Stimulated activated CD8-positive, alpha-beta memory T cell treated with anti-CD3 and anti-CD28 coated beads, Interleukin-7, amount 100 ng/mL, for 1 hour (primary cell): ENCODE measurements at places on chromosomes 3 and 15.

DNA sequence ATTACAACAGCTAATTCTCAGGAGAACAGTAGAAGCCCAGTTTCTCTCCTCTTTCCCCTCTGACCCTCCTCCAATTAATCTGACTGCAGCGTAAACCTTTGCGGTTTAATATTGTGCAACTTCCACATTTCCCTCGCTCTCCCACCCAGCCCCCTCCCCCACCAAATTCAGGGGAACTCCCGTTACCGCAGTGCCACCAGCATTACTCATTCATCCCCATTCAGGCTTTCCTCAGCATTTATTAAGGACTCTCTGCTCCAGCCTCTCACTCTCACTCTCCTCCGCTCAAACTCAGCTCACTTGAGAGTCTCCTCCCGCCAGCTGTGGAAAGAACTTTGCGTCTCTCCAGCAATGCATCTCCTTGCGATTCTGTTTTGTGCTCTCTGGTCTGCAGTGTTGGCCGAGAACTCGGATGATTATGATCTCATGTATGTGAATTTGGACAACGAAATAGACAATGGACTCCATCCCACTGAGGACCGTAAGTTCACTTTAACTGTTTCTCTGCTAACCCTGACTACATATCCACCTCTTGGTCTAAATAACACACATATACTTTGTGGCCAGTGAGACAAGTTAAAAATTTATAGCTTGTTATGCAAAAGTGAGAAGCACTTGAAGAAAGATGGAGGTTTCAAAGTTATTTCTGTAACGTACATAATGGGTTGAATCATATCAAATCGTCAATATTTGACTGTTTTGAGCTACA, at the start of gene PTX3:
PTX3 (plus strand) TSS at position 268 of the 709 bp plus-strand sequence; CDS start at position 352, 84 bp downstream.
- no peak for DNase-seq

GRCh38 chr15:99932676-99933402, 199.6 kb upstream of the LYSMD4 start:
- DNase-seq: no peak

GRCh38 chr15:81268881-81269601, 54.9 kb downstream of the STARD5 start:
- DNase-seq: no peak

DNA sequence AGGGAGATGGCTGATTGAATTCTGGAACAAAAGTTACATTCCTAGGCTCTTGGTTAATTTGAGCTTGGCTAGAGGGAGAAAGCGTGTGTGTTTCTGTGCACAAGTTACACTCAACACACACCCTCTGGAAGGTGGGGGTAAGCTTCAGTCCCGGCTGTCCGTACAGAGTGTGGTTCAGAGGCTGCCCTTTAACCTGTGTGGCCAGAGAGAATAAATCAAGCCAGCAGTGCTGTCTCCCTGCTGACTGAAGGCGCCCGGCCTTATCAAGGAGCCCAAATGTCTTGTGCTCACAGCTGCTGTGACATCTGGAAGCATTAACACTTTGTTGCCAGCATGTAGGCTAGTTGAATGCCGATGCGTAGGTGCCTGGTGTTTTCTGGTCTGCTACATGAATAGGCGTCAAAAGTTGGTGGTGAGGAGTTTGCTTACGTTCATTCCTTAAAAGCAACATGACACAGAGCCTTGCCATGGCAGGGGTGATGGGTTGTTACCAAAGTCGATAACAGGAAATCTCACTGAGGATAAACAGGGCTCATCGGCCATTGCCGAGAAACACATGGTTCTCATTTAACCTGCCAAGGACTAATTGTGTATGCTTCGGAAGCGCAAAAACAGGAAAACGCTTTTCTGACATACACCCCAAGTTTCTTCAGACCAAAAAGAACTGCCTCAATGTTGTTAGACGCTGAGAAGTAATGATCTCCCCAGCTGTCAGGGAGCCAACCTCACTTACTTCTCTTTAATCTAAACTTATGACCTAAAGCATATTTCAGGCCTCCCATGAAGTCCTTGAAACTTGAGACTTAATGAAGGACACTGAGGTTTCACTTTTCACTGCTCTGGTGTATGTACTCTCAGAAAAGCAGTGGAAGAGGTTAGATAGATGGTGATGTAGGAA, 95.8 kb upstream of the CTDSPL start:
- no peak for DNase-seq

DNA sequence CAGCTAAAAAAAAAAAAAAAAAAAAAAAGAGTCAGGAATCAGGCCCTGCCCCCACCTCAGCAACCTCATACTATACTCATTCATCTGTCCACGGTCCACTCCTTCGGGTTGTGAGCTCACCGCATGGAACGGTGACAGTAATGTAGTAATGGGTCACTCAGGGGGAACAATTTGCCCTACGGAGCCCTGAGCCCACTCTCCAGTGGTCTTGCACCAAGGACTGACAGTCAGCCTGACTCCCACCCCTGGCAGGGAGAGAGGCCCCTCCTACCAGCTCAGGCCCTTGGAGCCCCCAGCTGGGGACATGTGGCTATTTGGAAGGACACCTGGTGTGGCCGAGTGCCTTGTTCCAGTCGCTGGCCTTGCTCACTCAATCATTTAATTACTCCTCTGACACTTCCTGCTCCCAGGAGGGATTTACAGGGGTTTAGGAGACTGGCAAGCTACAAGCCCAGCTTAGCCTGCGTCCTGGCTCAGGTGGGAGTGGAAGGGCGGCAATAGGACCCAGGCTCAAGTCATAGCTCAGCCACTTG, 19.9 kb upstream of the CACNA2D2 start:
- no peak for DNase-seq

DNA sequence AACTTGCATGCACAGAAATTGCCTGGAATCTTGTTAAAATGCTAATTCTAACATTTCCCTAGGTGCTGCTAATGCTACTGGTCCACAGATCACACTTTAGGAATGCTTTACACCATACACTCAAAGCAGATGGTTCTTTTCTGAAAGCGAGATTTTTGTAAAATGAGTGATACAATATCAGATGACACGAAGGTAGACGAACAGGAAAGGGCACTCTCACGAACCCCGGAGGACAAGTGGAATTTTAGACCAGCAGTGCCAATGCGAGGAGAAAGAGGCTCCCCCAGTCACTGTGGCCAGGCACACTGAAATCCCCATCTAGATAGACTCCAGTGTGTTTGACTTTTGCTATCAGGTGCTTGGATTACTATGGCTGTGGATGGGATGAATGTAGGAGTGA, 21.0 kb downstream of the FAIM start:
- DNase-seq: no peak

DNA sequence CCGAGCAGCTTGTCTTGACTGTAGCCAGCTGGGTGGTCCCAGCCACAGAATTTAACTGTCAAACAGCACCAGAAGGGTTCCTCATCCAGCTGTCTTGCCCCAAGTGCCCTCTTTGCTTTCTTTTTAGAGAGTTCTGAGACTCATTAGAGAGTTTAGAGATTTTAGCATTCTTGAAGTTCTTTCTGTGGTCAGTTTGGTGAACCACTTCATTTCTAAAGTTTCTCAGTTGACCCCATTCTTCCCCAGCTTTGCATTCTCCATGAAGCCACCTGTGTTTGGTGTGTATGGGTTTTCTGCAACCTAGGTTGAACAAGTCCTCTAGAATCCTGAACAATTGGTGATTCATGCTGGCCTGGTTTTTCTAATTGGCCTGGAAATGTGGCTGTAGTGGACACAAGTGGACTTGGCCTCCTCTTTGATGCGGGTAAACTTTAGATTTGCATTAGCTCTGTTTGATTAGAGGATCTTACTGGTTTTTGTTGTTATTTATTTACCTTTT, 33.7 kb downstream of the FLNB start:
- no peak for DNase-seq

- DNase-seq: no peak
Measured at GRCh38 chr15:57284535-57284934, 91.8 kb upstream of the CGNL1 start.

DNA sequence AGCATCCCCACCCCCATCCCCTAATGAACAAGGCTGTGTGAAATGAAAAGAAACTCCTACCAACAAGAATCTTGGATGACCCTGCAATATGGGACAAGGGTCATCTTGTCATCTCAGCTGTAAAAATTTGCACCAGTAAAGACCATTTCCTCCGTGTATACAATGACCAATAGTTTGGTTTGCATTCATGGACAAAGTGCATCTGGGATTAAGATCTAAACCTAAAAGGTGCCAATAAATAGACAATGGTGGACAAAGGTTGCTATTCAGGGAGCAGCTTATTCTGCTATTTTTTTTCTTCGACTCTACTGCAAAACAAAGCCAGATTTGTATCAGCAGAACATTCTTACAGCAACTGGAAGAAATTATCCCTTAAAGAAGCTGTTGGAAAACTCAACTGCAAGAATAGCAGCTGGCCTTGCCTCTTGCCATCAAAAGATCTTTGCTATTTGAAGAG, 8.0 kb downstream of the MGLL start:
- DNase-seq: no peak
